ENCODE measurements at places on chromosomes 12 and 14. TPM values are rescaled to one million over a fixed set of nuclear protein-coding genes. Genes with fewer than 3 reads are reported as not detected.
A peak's percentile ranks its signal among the peaks of the same experiment; 100 is the strongest.

TAS2R43 gene
- total RNA-seq: 10.2 TPM

LRP1-AS gene
- total RNA-seq: not detected

RPGRIP1 gene
- total RNA-seq: not detected

FGF6 gene
- not detected for total RNA-seq

DNA sequence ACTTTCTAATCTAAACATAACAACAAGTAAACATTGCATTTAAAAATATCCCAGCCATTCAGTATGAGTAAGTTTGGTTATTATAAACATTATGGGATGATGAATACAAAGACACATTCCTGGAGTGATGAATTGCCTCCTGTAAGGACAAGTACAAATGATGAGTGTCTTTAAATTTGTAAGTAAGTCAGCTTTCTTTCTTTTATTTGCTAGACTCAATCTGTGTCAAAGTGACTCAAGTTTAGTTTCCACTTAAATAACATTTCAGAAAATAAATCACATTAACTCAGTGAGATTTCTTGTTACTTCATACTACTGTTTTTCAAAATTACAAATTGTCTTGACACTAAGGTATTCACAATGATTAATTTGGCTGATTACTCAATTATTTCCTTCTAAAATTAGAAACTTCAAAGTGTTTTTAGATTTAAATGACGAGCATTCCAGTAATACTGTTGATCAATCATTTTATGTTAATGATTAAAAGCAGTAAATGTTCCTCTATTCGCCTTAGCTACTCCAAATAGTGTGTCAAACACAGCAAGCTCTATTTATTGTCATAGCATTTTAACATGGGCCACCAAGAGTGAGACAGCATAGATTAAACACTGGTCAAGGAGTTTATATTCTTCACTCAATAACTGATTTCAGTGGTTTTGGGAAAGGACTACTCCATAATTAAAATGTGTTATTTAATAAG lies 658.0 kb upstream of the MDGA2 start:
- no peak for DNase-seq

DNA sequence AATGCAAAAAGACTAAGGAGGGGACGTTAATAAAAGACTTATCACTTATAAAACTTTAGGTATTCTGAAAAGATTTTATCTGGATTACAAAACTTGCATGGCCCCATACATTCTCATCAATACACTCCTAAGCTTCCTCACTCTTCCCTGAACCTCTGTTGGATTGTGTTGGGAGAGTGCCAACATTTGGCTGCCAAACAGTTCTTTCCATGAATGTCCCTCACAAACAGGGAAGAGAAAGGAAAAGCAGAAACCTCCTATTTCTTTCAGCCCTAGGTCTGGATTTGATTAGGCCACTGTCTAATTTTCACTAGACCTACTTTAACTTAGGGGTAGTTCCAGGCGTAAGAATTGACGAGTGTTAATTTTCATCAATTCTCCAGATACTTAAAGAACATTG lies 11.7 kb downstream of the PTHLH start:
- no peak for DNase-seq

DNA sequence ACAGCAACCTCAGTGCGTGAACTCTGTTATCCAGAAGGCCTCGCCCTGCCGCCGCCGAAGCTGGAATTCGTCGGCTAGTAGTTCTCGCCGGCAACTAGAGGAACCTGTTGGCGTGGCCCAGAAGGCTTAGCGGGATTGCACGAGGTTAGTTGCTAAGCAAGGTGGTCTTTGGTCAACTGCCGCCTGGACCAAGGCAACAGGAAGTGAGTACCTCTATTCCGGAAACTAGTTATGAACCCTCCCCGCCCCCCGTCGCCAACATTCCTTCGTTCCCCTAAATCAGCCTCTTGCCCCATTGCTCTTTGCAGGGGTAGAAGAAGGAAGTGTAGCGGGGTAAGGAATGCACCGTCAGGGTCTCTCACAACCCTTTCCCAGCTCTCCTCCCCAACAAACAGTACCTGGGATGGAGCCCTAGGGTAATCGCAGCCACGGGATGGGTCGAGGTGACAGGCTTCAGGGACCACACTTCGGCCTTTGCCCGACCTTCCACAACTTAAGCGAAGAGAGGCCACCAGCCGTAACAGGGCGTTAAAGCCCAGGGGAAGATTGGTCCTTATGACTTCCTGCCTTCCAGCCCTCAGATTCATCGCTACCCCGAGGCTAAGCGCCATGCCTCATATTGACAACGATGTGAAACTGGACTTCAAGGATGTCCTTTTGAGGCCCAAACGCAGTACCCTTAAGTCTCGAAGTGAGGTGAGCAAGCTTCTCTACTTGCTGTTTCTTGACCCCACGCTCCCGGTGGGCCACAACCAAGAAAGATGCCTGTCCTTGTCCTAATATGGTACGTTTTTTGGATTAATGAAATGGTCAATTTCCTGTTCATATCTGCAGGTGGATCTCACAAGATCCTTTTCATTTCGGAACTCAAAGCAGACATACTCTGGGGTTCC lies at the start of gene GMPR2:
Gene GMPR2 (plus strand): TSS at position 285 of the 893 bp plus-strand sequence. CDS start 325 bp downstream, at position 610.
- DNase-seq: peak; percentile 73

- DNase-seq: no peak
These were observed 732.6 kb downstream of the RERGL start for GRCh38 chr12:17357396-17357795.

DNA sequence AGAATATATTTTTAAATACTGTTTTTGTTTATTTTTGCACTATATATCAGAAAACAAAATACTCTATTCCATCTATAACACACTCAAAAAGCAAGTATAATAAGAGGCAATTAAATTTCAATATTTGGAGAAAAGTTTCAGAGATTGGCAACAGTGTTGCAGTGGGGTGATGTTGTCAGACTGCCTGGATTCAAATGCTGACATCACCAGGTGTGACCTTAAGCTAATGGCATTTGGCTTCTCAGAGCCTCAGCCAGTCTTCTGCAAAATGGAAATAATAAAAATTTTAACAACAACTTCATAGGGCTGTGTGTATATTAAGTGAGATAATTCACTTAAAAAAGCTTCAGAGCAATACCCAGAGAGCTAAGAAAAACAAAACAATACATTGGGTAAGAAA lies 74.7 kb downstream of the TMTC1 start:
- DNase-seq: no peak

GRCh38 chr12:114812858-114813761 lies 129.1 kb upstream of the TBX3 start:
- peak; percentile 60 for DNase-seq

DNA sequence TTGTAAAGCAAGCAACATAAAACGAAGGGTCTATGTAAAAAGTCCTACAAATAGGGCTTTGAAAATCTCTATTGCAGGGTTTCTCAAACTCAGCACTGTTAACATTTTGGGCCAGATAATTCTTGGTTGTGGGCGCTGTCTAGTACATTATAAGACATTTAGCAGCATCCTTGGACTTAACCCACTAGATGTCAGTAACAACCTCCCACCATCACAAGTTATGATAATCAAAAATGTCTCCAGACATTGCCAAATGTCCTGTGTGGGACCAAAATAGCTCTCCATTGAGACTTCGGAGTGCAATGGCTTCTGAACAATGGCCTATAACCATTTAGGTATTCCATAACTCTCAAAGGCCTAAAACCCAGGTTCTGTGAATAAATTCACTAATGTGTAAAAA lies 22.9 kb upstream of the DHRS7 start:
- DNase-seq: no peak

- DNase-seq: no peak
These were observed 6.3 kb downstream of the NUAK1 start for GRCh38 chr12:106132175-106133135.
